ENCODE measurements at places on chromosomes 13 and 19.
A peak's percentile ranks its signal among the peaks of the same experiment; 100 is the strongest.

- DNase-seq: no peak
Measured at GRCh38 chr19:45251452-45252354, 632 bp downstream of the MARK4 start.

GRCh38 chr13:77800219-77800618, 102.7 kb downstream of the SLAIN1 start:
- no peak for DNase-seq

GRCh38 chr13:41905600-41906254, 55.2 kb downstream of the VWA8 start:
- DNase-seq: peak; percentile 44

GRCh38 chr13:41601718-41602445, 144.5 kb downstream of the RGCC start:
- no peak for DNase-seq

DNA sequence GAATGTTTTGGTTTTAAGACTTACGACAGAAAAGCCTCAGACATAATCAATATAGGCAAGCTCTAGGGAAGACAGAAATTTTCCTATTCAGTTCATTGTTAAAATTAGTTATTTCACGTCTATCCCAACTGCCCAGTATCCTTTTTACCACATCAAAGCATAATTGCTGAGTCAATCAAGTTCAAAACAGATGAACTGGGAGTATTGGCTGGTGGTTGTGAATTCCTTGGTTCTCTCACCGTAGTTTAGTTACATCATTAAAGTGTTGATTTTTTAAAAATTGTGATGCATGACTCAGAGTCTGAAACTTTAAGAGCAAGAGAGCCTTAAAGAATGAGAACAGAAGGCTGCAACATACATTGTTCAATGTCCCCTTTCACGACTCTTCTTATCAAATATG, 143.3 kb upstream of the FREM2 start:
- no peak for DNase-seq

DNA sequence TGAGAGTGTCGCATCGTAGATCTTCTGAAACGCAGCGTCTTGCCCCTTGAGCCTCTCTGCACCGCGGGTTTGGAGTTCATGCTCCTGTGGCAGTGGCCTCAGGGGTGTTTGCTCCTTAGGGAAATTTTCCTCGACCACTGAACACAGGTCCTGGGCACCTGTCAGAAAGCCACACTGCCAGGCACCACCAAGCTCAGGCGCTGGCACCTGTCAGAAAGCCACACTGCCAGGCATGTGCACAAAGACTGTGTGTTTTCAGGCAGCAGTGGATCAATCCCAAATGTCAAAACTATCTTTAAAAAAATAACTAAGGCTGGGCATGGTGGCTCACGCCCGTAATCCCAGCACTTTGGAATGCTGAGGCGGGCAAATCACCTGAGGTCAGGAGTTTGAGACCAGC, 87.1 kb downstream of the ATP11A start:
- DNase-seq: no peak

GRCh38 chr19:12996406-12997094, 1.3 kb downstream of the NFIX start:
- DNase-seq: no peak

DNA sequence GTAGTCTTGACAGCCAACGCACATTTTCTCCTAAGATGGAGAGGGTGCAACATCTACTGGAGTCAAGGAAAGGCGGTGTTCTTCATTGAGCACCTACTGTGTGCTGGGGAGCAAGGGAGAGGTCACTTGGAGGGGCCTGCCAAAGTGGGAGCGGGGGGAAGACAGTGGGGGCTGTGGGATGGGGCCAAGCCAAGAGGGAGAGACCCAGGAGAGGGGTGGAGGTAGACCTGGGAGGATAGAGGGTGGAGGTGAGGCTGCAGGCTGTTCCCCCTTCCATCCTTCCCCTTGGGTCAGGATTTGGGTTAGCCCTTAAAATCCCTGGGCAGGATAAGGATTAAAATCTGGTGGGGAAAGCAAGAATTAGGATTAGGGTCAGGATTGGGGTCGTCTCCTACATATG, 1.7 kb upstream of the PLPP2 start:
- no peak for DNase-seq

DNA sequence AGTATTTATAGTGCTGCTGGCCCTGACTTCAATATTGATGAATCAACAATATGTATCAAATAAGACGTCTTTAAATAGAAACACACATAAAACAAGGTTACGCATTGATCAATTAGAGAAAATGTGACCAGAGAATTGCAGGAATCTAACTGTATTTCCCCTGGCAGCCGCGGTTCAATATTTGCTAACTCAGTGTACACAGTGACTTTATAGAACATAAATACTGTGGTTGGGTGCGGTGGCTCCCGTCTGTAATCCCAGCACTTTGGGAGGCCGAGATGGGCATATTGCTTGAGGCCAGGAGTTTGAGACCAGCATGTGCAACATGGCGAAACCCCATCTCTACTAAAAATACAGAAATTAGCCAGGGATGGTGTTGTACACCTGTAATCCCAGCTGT, 22.8 kb upstream of the UPF3A start:
- no peak for DNase-seq

DNA sequence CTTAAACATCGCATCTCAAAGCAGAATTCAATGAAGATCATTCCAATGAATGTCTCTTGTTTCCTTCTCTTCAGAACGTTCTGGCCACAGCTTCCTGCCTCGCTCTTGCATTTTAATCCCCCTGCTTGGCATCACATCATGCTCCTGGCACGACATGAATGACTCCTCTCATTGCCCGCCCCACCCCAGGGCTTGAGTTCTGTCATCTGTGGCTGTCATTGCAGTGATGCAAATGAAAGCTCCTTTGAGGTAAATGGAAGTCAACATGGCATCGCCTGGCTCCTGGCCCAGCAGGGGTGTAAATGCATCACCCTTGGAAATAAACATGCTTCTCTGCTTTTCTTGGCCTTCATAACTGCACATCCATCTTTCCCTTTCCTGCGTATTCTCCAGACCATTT, 48.6 kb downstream of the SCEL start:
- DNase-seq: no peak

DNA sequence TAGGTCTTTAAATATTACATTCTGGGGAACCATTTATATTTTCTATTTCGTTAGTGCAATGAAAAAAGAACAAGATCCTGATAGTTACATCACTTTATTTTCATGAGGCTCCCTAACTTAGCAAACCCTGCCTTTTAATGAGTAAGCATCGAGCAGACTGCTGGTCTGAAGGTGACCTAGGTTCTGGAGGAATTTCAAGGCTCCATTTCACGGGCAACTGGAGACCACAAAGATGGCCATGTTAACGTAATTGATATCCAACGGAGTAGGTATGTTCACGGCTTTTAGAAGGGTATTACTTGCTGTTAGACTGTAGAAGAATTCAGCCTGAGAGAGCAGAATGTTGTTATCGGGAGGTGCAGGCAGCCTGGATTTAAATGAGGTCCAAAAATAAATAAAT, 1597.6 kb downstream of the EFNB2 start:
- DNase-seq: no peak

- DNase-seq: no peak
Measured at GRCh38 chr19:31249217-31249616, 100.0 kb downstream of the TSHZ3 start.

- no peak for DNase-seq
Measured at GRCh38 chr13:62193919-62194318, 778.3 kb upstream of the PCDH20 start.

DNA sequence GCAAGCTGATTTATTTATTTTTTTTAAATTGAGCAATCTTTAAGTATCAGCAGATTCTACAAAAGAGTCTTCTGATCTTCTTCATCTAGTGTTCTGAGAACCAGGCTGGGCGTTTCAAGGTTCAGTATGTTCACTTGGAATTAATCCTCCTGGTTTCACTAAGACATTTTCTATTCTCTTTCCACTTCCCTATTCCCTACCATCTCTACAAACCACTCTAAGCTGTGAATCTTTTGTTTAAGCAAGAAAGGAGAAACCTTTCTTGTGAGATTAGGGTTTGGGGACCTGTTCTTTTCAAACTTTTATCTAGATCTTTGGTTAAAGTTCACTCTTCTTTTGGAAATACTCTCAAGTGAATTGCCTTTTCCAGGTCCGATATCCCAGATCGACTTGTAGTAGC, 59.3 kb downstream of the URI1 start:
- no peak for DNase-seq

DNA sequence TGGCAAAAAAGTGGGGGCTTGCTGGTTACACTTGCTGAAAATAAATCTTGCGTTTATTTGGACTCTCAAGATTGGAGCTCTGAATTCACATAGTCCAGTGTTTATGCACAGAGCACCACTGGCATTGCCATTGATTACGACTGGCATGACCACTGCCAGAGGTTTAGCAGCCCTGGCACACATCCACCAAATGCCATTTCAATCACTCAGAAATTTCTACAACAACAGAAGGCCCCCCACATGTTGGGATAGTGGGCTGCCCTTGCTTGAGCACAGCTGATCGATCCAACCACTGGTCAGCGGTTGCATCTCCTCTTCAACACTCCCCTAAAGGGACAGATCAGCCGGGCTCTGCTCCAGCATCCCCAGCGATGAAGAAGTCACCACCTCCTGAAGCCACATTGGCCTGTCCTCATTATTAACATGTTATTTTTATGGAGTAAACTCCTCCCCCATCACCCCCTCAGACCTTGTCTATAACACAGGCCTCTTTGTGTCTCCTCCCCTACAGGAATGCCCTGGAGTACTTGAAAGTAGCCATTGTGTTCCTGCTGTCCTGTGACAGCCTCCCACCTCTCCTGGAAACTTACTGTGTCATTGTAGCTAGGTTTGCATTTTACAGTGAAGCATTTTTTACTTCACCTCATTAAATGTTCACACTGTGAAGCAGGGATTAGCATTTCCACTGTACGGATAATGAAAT, 51.3 kb downstream of the CDADC1 start:
- no peak for DNase-seq

GRCh38 chr13:113489171-113489548, 1.4 kb downstream of the DCUN1D2 start:
- no peak for DNase-seq

- DNase-seq: no peak
Measured at GRCh38 chr19:10691883-10692282, 9.4 kb upstream of the QTRT1 start.

- no peak for DNase-seq
Measured at GRCh38 chr19:33299051-33299688, 3.2 kb downstream of the CEBPA start.

- no peak for DNase-seq
Measured at GRCh38 chr19:21109116-21109515, 27.1 kb downstream of the ZNF714 start.

DNA sequence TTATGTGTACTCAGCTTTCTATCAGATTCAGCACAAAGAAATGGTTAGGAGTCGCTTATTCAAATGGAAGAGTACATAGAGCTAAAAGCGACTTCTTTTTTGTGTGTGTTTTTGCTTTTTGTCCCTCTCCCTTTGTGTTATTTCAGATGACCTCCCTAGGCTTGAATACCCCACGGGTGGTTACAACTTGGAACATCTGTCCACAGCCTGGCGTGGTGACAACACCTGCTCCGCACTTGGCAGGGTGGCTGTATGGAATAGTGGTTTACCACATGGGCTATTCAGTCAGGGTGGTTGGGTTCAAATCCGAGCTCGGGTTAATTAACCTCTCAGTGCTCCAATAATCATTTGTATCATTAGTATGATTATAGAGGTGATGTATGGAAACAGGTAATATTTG, 151.6 kb upstream of the FREM2 start:
- DNase-seq: no peak

GRCh38 chr19:31670931-31671330, 321.7 kb upstream of the TSHZ3 start:
- DNase-seq: no peak

DNA sequence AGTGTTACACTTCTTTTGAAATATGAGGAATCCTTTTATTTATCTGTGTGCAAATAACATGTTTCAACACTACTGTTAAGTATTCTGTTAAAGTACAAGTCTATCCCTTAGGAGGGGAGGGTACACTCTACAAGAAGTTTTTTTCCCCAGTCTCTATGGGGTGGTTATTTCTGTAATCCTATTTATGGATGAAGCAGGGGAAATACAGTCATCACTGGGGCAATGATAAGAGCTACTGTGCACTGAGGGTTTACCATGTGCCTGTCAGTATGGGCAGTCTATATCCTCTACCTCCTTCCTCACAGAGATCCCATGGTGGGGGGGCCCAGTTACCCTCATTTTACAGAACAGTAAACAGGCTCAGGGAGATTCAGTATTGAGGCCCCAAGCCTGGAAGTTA, 16.6 kb upstream of the TRIM13 start:
- DNase-seq: no peak

- DNase-seq: no peak
Measured at GRCh38 chr19:45785781-45786532, 3.7 kb upstream of the DMPK start.

- no peak for DNase-seq
Measured at GRCh38 chr13:82070416-82070815, 1729.5 kb upstream of the SPRY2 start.

GRCh38 chr19:10862561-10863106, 8.7 kb upstream of the CARM1 start:
- DNase-seq: no peak

DNA sequence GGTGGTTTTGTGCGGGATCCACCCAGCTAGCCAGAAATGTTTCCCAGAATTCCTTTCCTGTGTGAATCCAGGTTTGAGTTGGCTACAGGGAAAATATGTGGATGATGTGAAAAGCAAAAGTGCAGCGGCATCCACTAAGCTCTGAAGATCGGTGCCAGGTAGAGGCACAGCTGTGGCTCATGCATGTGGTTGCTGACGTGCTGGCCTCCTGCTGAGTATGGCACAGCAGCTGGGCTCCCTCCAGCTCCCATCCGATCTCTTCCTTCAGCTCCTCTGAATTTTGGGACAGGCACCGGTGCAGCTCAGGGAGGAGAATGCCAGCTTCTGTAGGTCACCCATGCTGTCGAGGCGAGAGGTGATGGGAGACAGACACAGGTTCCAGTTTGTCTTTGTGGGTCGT, 84.0 kb upstream of the GSX1 start:
- no peak for DNase-seq
